ENCODE measurements at places on chromosomes 1 and 21. TPM values are rescaled to one million over a fixed set of nuclear protein-coding genes. Genes with fewer than 3 reads are reported as not detected.

DNA sequence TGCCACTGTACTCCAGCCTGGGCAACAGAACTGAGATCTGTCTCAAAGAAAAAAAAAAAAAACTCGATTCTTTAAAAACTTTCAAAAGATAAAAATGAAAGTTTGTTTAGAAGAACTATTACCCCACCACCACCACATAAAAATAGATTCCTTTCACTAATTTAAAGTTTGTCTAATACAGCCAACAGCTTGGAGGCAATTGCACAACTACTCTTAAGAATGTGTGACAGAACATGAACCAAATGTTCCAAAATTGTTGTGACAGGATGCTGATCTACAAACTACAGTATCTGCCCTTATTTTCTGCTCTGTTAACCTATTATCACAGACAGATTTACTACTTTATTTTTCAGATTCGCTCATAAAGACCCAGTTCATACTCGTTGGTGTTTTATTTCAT, 5.5 kb upstream of the TGFBR3 start:
- no peak for DNase-seq
- H3K4me1 ChIP-seq: peaks cover 13% of the 10 kb centered on the region
- no peaks in the 10 kb centered on the region for H3K27me3 ChIP-seq
- H3K27ac ChIP-seq: peak overlapping the region; percentile 55
- H3K36me3 ChIP-seq: no peaks in the 10 kb centered on the region
- H3K4me3 ChIP-seq: no peak overlapping the region

DNA sequence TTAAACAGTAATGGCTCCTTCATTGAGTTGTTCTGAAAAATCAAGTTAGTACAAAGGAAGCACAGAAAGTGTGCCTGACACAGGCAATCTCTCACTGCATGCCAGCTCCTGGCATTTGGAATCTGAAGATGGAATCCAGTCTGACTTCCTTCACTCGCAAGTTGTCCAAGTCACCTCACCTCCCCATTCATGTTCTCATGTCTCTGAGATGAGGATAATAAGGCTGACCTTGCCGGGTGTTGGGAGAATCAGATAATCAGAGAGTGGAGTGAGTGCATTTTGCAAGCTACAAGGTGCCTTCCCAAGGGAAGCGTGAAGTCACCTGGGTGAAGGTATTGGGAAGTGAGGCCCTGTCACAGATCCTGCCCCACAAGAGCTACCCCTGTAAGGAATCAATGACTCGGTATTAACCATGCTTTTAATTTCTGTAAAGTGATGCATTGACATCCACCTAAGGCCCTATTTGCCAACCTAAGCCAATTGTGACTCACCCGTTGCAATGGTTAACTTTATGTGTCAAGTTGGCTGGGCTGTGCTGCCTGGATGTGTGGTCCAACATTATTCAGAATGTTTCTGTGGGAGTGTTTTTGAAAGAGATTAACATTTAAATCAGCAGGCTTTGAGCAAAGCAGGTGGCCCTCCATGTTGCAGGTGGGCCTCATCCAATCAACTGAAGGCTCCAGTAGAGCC, 62.5 kb upstream of the TARBP1 start:
- H3K36me3 ChIP-seq: no peaks in the 10 kb centered on the region
- no peak overlapping the region for H3K4me3 ChIP-seq
- H3K27ac ChIP-seq: no peak overlapping the region
- no peaks in the 10 kb centered on the region for H3K27me3 ChIP-seq

The CHIA gene
- not detected for polyA plus RNA-seq

The TINAGL1 gene
- polyA plus RNA-seq: 2.8 TPM

DNA sequence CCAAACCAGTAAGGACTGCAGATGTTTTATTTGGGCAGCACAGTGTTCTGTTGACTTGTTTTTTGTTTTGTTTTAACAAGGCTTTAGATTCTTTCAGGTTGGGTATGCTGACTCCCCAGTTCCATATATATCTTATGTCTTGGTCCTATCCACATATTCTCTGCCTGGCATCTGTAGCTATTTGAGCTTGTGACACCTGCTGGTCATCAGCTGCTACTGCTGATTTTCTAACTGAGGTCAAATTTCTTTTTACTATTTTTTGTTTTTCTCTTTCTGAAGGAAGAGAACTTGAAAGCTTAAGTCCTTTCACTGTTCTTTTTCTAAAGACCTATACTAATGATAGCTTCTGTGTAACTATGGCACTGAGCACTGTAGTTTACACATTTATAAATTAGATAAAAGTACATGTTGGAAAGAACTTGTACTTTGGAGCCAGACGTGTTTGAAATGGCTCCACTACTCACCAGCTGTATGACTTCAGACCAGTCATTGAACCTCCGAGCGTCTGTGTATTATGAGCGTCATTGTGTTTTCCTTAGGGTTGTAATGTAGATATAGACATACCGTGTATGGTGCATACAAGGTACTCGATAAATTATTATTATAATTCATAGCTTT, 109.4 kb downstream of the NRDC start:
- no peaks in the 10 kb centered on the region for H3K27me3 ChIP-seq
- no peak overlapping the region for H3K27ac ChIP-seq
- no peaks in the 10 kb centered on the region for H3K4me1 ChIP-seq
- no peak overlapping the region for H3K4me3 ChIP-seq

The TSPAN1 gene
- polyA plus RNA-seq: 0.94 TPM

DNA sequence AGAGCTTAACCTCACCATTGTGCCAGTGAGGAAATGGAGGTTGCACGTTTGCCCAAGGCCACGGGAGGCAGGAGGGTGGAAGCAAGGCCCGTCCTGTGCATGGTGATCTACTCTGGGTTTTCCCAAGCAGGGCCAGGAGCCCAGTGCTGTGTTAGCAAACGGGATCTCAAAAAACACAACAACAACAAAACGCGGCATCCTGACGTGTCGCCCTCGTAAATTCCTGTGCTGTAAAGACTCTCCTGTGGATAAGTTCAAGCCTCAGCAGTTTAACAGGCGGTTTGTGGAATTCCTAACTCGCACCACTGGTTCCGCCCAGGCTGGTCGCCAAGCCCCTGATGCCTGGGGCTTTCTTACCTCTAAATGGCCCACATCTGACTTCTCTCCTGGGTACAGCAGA, 39.1 kb downstream of the TFF3 start:
- no peaks in the 10 kb centered on the region for H3K27me3 ChIP-seq
- H3K4me3 ChIP-seq: no peak overlapping the region
- H3K36me3 ChIP-seq: no peaks in the 10 kb centered on the region
- H3K4me1 ChIP-seq: no peaks in the 10 kb centered on the region
- DNase-seq: no peak

The DNM3 gene
- polyA plus RNA-seq: 1.9 TPM

- no peak for DNase-seq
- H3K27me3 ChIP-seq: no peaks in the 10 kb centered on the region
- H3K27ac ChIP-seq: no peak overlapping the region
- no peaks in the 10 kb centered on the region for H3K36me3 ChIP-seq
- no peak overlapping the region for H3K4me3 ChIP-seq
These were observed 31.7 kb downstream of the EDN2 start for GRCh38 chr1:41452704-41453290.

- no peaks in the 10 kb centered on the region for H3K36me3 ChIP-seq
- DNase-seq: peak; percentile 90
- H3K4me1 ChIP-seq: peaks cover 6% of the 10 kb centered on the region
- H3K4me3 ChIP-seq: no peak overlapping the region
These were observed 75.6 kb upstream of the KAZN start for GRCh38 chr1:14522926-14523241.

All from fibroblast of lung (primary cell).